ENCODE measurements at places on chromosomes 5 and 9.
A peak's percentile ranks its signal among the peaks of the same experiment; 100 is the strongest.

DNA sequence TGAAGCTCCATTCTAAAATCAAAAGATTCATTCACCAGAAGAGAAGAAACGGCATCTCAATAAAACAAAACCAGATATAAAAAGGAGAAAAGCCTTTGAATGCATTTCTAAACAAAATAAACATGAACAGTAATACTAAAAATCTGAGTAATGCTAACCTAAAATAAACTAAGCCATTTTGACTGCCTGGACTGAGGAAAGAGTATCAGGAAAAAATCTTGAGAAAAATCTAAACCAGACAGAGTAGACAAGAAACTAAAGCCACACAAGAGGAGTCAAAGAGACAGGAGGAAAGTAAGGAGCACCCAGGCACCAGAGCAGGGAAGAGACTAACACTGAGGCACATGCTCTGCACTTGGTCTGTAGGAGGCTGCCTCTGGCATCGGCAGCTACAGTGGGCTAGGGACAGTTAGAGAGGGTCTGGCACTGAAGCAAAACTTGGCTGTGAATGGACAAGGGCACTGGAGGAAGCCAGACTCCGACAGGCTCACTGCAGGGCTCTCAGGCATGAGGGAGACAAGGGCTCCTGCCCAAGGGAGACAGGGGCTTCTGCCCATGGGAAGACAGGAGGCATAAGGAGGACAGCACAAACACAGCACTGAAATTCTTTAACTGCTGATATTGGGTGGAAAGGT lies 50.2 kb downstream of the DROSHA start:
- no peak for DNase-seq

- no peak for DNase-seq
Measured at GRCh38 chr5:58383448-58383847, 76.4 kb downstream of the PLK2 start.

- DNase-seq = peak; percentile 24
Measured at GRCh38 chr9:9942764-9943424, 669.9 kb downstream of the PTPRD start.

DNA sequence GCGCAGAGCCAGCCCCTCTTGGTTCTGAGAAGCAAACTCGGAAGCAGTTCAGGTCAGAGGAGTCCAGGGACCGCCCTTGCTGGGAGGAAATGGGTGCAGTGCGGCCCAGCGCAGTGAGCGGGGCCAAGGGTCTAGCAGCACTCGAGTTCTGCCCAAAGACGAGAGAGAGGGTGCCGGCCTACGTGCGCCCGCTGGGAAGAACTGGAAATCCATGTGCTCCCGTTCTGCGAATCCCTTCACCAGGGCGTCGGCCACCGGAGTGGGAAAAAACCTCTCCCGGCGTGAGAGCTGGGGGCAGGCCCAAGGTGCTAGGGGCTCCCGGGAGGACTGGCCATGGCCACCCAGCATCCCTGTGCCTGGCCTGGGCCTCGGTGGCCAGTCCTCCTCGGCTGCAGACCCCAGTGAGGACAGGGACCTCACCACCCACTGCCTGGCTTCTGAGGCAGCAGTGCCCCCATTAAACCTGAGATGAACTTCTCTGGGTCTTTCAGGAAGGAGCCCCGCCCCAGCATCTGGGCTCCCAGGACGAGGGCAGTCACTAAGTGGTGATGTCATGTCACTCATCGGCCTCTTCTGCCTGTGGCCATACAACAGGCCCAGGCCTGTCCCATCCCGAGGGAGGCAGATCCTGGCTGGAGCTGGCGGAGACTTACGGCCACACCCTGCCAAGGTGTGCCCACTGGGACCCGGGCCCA lies 10.6 kb downstream of the TMEM250 start:
- no peak for DNase-seq

- peak; percentile 11 for DNase-seq
Measured at GRCh38 chr5:12292610-12293204, 388.5 kb upstream of the CTNND2 start.

GRCh38 chr9:12694013-12694412 lies 828 bp downstream of the TYRP1 start:
- no peak for DNase-seq

DNA sequence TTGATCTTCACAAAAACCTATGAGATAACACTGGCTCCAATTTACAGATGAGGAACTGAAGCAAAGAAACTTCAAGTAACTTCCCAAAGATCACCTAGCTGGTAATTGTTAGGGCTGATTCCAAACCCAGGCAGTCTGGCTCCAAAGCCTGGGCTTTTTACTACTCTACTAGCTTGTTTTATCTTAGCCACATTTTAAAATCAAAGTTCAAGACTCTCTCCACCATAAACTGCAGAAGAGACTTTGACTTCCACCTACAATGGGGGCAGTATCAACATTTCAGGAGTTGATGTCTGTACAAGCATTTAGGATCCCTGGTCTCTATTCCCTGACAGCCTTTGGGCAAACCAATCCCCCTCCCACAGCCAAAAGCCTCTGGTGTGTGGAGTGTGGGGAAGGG lies 33.8 kb downstream of the LHFPL2 start:
- no peak for DNase-seq

- DNase-seq = no peak
Measured at GRCh38 chr9:87644659-87645058, 81.3 kb upstream of the CTSL start.

- DNase-seq = no peak
Measured at GRCh38 chr5:67639976-67640375, 443.4 kb upstream of the CD180 start.

DNA sequence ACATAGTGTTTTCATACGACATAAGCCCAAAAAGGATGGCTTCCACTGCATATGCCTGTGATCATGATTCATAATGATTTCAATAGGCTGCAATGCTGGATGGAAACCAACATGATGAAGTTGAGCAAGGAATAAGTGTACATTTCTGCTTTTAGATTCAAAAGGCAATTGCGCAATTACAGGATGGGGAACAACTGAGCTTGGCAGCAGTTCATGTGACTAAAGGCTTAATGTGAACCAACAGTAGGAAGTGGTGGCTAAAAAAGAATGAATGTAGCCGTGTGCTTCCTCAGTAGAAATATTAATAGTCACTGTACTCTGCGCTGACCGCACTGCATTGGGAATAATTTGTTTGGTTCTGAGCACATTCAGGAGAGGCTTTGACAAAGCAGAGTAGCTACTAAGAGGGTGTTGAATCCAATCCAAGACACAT lies 51.2 kb downstream of the SLC1A3 start:
- no peak for DNase-seq

DNA sequence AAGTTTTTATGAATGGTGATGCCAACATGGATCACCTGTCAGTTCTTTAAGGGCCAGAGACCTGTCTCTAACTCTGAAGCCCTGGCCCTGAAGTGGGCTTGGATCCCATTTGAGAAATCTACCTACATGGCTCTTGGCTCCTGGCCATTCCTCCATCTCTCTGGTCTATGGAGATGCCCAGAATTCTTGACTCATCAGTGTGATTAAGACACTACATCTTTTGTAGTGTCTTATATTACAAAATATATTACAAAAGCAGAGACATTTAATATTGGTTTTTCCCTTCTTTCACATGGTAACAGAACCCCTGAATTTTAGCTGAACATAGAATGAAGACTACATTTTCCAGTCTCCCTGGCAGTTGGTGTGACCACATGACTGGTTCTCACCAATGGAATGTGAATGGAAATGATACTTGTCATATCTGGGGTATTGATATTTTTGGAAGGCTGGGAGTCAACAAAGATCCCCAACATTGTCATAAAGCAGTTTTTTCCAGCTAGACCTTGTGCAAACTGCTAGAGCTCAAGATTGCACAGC lies 198.3 kb downstream of the SREK1 start:
- DNase-seq = no peak

DNA sequence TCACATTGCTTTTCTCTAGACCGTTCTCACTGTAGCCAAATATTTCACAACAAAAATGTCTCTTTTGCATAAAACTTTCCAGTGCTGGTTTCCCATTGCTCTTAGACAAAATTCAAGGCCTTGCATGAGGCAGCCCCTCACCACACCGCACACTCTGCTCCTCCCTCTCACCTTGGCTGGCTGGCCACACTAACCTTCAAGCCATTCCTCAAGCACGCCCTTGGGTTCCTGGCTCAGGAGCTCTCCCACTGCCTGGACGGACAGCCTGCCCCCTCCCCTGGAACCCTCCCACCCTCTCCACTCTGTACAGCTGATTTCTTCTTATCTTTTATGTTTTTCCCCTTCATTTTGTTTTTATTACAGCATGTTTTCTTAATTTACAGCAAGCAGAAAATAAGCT lies 83.2 kb downstream of the PDZD2 start:
- no peak for DNase-seq

DNA sequence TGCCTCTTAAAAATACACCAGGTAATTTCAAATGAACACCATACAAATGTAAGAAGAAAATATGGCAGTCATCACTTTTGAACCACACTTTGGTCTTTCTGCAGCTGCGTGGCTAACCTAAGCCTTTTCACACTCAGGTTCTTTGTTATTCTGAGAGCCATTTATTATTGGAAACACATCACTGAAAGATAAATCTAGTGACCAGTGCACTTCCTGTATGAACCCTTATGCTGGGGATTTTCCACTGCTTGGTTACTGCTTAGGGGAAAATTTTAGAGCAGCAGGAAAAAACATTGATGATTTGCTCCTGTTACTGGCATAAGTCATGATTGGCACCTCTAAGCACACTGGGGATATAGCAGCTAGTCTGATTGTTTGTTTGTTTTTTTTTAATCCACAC lies 58.6 kb upstream of the RANBP3L start:
- no peak for DNase-seq

DNA sequence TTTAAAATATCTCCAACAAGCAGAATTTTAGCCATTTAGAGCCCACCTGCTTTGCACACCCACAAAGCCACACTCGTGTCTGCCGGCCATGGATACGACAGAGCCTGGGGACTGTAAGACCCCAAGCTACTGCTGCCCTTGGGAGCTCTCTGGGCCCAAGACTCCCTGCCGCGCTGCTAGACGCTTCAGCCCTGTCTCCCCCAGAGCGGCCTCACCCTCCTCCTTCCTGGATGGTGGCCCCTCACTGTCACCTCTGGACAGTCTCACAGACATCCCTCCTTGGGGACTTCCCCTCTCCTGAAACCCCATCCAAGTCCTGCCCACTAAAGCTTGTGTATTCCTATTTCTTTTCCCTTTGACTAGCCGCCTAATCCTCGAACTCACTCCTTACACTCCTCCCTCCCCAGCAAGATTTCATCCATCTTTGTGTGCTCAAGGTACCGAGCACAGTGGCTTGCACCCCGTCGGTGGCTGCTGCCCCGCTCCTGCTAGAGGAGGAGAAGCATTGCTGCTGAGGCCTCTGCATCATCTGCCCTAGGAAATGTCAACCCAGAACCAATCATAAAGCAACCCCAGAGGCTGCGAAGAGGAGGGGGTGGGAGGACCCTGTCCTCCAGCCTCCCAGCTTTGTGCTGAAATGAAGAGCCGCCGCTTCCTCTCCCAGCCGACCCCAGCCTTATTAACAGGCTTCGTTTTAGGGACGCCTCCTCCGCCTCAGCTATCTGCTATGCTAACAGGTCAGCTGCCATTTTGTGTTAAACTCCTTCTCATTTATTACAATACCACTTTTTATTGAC lies 71.2 kb downstream of the CFAP77 start:
- no peak for DNase-seq

DNA sequence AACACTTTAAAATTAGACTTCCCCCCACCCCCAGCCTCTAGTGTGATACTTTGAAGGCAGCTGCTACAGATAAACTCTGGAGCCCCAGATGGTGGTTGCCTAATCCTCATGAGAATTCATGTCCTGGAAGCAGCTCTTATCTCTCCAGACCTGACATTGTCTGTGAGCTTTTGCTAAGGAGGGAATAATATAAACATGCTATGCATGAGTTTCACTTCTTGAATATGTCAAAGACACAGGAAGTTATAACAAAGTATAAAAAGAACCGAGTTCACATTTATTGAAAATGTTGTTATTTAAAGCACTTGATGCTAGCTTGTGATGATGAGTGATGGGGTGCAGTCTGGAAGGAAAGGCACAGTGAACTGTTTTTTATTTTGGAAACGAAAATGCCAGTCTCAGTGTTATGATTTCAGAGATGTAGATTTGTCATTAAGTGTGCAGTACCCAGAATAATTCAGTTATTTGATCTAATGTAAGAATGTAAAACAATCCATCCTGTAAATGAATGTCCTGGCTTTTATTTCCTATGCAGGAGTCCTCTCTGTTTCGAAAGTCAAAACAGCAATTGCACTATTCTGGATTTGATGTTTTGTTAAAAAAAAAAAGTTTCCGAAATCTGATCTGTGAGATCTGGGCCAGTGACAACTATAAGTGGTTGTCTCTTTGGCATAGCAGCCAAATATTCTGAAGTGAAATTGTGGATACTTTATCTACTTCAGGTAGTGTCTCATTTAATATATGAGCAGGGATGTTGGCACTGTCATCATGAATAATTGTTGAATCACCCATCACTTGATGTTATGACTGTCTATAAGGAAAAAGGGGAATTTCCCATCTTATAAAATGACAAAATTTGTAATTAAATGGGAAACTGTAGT lies 77.0 kb downstream of the ZCCHC7 start:
- no peak for DNase-seq

- no peak for DNase-seq
Measured at GRCh38 chr5:168244838-168245559, 46.4 kb upstream of the WWC1 start.

- DNase-seq = no peak
Measured at GRCh38 chr9:70835323-70835722, 286.1 kb downstream of the TRPM3 start.

- DNase-seq = no peak
Measured at GRCh38 chr5:35030426-35031100, 17.2 kb downstream of the AGXT2 start.

- DNase-seq = no peak
Measured at GRCh38 chr5:169127431-169127830, 173.5 kb downstream of the SLIT3 start.

DNA sequence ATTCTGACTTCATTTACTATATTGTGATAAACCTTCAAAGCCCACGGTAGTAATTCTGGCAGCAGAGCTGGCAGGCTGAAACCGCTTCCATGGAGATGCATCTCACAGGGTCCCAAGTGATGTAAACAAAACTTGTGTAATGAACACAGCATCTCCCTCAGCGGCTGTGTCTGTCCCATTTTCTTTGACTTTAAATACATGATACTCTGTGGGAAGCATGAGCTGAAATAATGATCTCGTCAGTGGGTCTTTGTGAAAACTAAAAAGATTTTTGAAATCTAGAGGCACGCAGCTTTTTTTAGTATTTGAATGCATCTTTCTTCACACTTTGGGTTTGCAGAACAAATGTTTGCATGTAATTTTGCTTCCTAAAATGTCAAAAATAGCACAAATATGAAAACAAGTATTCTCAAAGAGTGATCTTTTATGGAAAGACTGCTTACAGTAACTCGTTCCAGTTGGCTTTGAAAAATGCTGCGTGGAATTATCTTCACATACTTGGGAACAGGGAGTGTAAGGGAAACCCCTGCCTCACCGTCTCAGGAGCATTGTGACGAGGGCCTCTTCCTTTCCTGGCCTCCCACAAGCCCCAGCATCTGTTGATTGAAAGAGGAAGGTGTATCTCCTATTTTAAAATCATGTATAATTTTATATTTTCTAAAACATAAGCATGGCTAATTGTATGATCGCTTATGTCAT lies 18.1 kb upstream of the LPCAT1 start:
- no peak for DNase-seq

- no peak for DNase-seq
Measured at GRCh38 chr5:169218176-169218575, 82.8 kb downstream of the SLIT3 start.

GRCh38 chr9:134208981-134209725 lies 44.8 kb upstream of the RNU6ATAC start:
- no peak for DNase-seq

GRCh38 chr5:173498739-173499470 lies 117.5 kb downstream of the BOD1 start:
- no peak for DNase-seq

Data from NCI-H2081 treated with DMSO at 0.1 percent for 48 hours (cell line).